NCI-H510A (cell line): ENCODE measurements at places on chromosomes 5 and 9.

DNA sequence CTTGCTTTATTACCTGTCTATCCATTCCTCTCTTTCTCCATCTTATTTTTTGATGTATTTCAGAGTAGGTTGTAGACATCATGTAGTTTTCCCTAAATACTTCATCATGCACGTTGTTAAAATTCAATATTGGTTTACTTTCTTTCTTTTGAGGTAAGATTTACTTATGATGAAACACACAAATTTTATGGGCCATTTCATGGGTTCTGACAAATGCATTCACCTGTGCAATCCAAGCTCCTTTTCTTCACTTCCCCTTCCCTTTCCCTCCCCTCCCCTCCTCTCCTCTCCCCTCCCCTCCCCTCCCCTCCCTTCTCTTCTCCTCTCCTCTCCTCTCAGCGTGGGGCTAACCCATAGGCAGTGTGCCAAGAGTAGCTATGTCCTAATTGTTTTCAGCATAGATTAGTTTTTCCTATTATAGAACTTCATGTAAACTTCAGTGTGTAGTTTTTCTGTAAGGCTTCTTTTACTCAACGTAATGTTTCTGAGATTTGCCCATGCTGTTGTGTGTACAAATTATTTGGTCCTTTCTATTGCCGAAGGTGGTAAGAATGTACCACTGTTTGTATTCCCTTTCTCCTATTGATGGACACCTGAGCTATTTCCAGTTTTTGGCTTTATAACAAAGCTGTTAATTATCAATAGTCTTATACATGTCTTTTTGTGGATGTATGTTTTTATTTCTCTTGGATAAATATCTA is 92.9 kb upstream of the CLINT1 start:
- no peak for DNase-seq

DNA sequence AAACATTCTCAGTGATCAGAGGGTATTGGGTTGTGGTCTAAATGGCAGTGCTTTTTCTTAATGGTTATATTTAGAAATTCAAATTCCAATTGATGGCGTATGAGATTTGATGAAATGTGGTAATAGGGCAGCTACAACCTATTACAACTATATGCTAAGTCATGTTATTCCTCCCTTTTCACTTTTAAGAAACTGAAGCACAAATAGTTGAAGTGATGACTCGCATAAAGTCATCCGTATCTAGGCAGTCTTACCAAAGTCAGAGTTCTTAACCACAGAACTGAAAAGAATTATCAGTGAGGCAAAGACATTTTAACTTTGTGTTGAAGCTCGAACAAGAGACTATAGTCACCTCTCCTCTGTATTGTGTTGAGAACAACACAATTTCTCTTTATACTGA is 28.2 kb downstream of the C9orf152 start:
- no peak for DNase-seq

GRCh38 chr9:112081918-112082729 is 93.0 kb downstream of the SUSD1 start:
- DNase-seq = no peak

GRCh38 chr9:13971415-13971814 is 342.5 kb downstream of the NFIB start:
- DNase-seq = no peak

DNA sequence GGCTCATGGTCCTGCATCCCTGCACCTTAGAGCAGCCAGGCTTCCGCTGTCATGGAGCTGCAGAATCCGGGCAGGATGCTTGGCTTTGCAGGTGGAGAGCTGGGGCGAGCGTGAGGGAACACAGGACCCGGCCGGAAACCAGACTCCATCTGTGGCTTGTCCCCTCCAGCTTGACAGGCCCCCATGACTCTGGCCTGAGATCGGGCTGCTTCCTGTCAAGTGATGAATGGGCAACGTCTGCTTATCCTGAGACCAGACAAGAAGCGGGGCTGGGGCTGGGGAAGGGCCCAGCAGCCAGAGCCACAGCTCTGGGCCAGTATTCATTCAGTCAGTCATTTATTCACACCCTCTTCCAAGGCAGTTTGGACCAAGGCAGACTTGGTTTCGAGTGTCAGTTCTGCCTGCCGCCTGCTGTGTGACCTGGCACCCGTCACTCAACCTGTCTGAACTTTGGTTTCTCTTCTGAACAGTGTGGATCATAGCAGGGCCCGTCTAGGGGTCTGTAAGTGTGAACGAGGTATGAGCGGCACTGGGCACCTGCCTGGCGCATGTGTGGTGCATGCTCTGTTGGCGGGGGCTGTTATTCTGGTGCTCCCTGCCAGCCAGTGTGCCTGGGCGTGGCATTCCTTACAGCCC is 37.5 kb downstream of the NEK6 start:
- no peak for DNase-seq
